Activated CD4-positive, alpha-beta memory T cell treated with anti-CD3 and anti-CD28 coated beads, Interleukin-2, amount 10 ng/mL, durations not matched to agents 7 days and 5 days (primary cell): ENCODE measurements at places on chromosomes 3 and 15.

- H3K4me1 ChIP-seq: peaks cover 61% of the 10 kb centered on the region
- DNase-seq: peak; percentile 53
- no peaks in the 10 kb centered on the region for H3K36me3 ChIP-seq
These were observed 505.2 kb downstream of the SHQ1 start for GRCh38 chr3:72343078-72343477.

GRCh38 chr3:193906849-193907410, 229.0 kb upstream of the HES1 start:
- DNase-seq: no peak
- peaks cover 31% of the 10 kb centered on the region for H3K4me1 ChIP-seq
- H3K36me3 ChIP-seq: peaks cover 2% of the 10 kb centered on the region
- no peak overlapping the region for H3K27ac ChIP-seq
- H3K27me3 ChIP-seq: peaks cover 11% of the 10 kb centered on the region

DNA sequence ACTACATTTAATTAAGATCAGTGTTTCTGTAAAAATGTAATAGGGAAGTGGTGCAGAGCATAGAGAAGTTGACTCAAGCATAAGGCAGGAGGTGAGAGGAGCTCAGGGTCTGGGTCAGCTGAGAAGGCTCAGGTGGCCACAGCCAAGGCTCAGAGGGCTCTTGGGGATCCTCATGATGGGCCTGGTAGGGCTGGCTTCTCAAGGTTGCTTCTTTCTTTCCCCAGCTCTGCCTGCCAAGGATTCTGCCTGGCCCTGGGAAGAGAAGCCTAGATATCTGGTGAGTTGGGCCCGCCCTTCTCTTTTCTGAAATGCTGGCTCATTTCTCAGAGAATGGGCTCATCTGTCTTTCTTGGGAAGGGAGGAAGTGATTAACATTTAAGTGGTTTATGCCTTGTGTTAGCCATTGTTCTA, 6.5 kb downstream of the ZNF589 start:
- H3K4me1 ChIP-seq: peaks cover 48% of the 10 kb centered on the region

DNA sequence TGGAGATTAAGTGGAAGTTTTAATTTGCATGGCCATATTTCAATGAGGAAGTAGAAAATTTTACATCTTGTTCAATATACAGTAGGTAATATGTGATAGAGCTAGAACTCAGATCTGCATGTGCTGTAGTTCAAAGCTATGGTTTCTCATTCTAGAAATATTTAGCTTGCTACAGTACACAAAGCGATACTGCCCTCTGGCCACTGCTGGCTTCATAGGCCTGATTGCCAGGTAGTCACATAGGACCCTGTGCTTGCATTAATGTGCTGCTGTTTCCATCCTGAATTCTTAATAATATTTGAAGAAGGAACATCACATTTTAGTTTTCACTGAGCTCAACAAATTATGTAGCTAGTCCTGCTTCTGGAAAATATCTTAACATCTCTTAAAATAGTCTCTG, 87.0 kb downstream of the PLSCR2 start:
- no peaks in the 10 kb centered on the region for H3K27me3 ChIP-seq
- no peak overlapping the region for H3K27ac ChIP-seq
- no peaks in the 10 kb centered on the region for H3K4me1 ChIP-seq

DNA sequence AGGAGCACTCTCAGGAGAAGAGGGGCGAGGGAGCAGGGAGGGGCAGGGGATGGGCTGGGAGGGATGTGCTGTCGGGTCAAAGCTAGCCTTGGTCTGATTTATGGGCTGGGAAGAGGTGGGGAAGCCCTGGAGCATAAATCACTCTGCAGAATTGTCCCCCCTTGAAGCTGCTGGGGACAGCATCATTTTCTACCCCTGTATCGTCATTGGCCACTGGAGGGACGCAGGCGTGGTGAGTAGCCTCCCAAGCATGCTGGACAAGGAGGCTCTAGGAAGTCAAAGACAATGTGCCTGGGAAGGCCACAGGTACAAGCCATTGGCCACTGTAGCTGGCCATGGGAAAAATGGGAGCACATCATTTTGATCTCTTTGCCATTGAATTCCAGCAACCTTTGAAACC, 175.5 kb upstream of the CTDSPL start:
- no peak for DNase-seq
- no peaks in the 10 kb centered on the region for H3K4me1 ChIP-seq
- H3K27ac ChIP-seq: no peak overlapping the region
- H3K4me3 ChIP-seq: no peak overlapping the region
- peaks cover 2% of the 10 kb centered on the region for H3K27me3 ChIP-seq
- no peaks in the 10 kb centered on the region for H3K36me3 ChIP-seq

- H3K4me3 ChIP-seq: no peak overlapping the region
- no peak overlapping the region for H3K27ac ChIP-seq
- peaks cover 5% of the 10 kb centered on the region for H3K27me3 ChIP-seq
- no peak for DNase-seq
- no peaks in the 10 kb centered on the region for H3K4me1 ChIP-seq
- no peaks in the 10 kb centered on the region for H3K36me3 ChIP-seq
These were observed 250.3 kb downstream of the EDEM1 start for GRCh38 chr3:5437783-5438323.

DNA sequence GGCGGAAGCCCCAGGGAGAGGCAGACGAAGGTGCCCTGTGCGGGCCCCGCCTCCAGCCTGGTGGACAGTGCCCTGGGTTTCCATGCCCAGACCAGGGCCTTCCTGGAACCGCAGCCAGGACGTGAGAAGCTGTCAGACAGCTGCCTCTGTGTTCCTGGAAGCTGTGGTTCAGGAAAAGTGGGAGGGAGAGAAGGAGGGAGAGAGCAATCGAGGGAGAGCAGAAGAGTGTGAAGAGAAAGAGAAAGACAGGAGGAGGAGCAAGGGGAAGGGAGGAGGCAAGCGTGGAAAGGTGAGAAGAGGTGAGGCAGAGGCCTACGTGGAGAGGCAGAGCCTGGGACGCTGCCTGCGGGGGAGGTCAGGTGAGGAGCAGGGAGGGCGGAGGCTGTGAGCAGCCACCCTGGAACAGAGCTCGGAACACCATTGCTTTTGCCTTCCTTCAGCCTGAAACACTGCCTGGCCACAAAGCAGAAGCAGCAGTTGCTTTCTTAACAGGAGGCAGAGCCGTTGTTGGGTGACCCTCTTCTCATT, 18.6 kb downstream of the ZDHHC19 start:
- no peaks in the 10 kb centered on the region for H3K27me3 ChIP-seq
- peak; percentile 38 for DNase-seq
- H3K27ac ChIP-seq: peak overlapping the region; percentile 95
- H3K4me3 ChIP-seq: peak overlapping the region; percentile 34

DNA sequence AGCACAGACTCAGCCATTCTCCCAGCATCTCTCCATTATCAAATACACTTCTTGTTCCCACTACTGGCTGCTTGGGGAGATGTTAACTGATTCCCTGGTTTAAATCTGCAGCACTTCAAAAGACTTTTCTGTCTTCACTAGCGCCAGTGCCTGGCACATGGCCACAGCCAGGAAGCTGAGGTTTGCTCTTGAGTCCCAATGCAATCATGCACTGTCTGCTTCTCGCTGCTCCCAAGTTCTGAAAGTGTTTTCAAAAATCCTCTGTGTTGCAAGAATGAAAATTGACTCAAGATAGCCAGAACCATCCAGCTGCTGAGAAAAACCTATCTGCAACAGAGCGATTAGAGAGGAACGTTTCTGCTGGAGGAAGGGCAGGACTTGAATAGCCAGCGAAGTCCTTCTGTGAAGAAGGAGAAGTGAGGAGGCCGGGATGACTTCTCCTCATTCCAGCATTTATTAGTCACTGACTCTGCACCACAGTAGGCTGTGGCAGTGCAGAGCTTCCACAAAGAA, 358.4 kb upstream of the NR2F2 start:
- no peak for DNase-seq
- H3K36me3 ChIP-seq: no peaks in the 10 kb centered on the region
- no peak overlapping the region for H3K27ac ChIP-seq
- H3K4me3 ChIP-seq: no peak overlapping the region
- H3K4me1 ChIP-seq: no peaks in the 10 kb centered on the region

GRCh38 chr15:37764733-37765191, 169.7 kb upstream of the TMCO5A start:
- H3K27ac ChIP-seq: no peak overlapping the region
- no peak for DNase-seq
- peaks cover 1% of the 10 kb centered on the region for H3K4me1 ChIP-seq
- no peaks in the 10 kb centered on the region for H3K36me3 ChIP-seq
- H3K27me3 ChIP-seq: no peaks in the 10 kb centered on the region

- no peak overlapping the region for H3K27ac ChIP-seq
- H3K4me3 ChIP-seq: no peak overlapping the region
- peaks cover 24% of the 10 kb centered on the region for H3K4me1 ChIP-seq
- no peak for DNase-seq
- H3K27me3 ChIP-seq: no peaks in the 10 kb centered on the region
- H3K36me3 ChIP-seq: no peaks in the 10 kb centered on the region
These were observed 33.6 kb downstream of the CD200R1L start for GRCh38 chr3:112813016-112813415.

- H3K4me3 ChIP-seq: no peak overlapping the region
- no peaks in the 10 kb centered on the region for H3K4me1 ChIP-seq
- H3K27me3 ChIP-seq: peaks cover 2% of the 10 kb centered on the region
- H3K27ac ChIP-seq: no peak overlapping the region
- no peaks in the 10 kb centered on the region for H3K36me3 ChIP-seq
These were observed 104.7 kb downstream of the SEMA6D start for GRCh38 chr15:47822048-47822447.

DNA sequence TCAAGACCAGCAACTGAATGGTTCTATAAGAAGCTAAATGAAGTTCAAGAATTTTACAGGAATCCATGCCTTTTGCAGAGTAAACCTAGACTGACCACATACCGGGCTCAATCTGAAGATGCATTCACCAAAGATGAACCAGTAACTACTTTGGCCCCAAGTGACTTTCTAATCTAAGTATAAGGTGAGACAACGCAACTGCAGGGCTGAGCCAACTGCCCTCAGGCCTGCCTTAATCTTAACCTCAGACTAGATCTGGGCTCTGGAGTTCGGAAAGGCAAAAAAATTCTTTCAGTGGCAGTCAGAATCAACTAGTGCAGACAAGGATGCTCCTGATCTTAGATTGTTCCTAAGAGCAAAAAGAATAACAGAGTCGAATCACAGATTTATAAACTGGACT, 48.3 kb downstream of the EXD1 start:
- H3K4me1 ChIP-seq: no peaks in the 10 kb centered on the region
- DNase-seq: no peak
- H3K36me3 ChIP-seq: no peaks in the 10 kb centered on the region
- H3K27ac ChIP-seq: no peak overlapping the region

DNA sequence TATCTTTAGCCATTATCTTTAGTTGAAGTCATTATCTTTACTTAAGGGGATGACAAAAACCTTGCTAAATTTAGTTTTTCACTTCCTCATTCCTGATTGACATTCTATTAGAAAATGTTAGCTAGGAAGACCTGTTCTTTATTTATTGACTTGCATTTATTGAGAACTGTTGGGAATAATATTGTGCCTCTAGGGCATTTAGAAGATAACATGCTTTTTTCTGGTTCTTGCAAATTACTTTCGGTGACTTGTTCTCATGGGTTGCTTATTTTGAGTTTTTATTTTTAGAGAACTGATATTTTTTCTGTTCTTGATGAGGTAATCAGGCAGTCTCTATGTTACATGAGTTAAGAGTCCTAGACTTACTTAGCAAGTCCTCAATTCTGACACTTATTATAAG, 48.3 kb upstream of the CTDSPL start:
- no peak overlapping the region for H3K27ac ChIP-seq
- H3K4me3 ChIP-seq: no peak overlapping the region
- H3K4me1 ChIP-seq: no peaks in the 10 kb centered on the region
- no peaks in the 10 kb centered on the region for H3K36me3 ChIP-seq

DNA sequence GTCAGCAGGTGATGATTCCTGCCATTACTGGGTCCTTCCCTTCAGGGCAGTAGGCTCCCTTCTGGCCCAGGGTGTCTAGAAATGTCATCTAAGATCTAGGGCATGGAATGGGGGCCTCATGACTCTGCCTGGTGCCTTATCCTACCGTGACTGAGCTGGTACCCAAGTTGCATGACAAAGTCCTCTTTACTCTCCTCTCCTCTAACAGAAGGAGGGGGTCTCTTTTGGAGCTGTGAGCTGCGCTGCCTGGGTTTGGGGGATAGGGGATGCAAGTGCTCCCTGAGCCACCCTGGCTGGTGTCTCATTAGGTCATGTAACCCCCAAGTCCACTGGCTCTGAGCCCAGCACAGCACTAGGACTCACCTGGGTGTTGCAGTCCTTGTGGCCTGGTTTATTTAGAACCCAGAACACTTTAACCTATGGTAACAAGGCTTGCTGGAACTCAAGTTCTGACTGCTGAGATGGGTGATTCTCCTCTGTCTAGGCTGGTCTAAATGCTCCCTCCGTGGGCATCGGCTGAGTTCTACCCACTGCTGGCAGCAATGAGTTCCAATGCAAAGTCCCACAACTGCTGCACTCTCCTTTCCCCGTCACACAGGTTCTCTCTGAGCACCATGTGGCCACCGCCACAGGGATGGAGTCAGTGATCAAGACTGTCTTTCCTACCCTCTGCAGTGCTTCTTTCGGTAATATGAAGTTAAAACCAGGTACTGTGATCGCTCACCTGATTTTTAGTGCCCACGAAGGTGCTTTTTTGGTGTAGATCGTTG, 34.0 kb downstream of the XXYLT1 start:
- peaks cover 4% of the 10 kb centered on the region for H3K27me3 ChIP-seq
- DNase-seq: no peak
- H3K4me1 ChIP-seq: peaks cover 2% of the 10 kb centered on the region
- no peak overlapping the region for H3K27ac ChIP-seq

DNA sequence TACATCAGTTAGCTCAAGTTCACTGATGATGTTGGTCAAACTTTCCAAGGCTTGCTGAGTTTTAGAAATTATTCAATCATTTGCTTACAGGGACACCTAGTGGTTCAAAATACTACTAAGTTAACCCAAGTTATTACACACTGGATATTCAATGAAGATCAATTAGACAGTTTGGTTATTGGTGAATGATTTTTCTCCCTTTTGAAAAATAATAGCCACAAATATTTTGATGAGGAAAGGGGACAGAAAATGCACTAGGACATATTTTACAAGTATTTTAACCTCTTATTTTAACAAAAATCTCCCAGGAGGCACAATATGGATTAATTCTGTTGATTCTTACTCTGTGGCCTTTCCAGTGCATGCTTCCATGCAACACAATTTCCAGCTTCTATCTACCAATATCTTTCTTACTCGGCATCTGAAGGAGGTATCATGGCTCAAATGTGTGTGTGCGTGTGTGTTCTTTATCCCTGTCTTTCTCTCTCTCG, 20.1 kb upstream of the GOLGA6L2 start:
- no peak overlapping the region for H3K4me3 ChIP-seq
- no peak for DNase-seq
- no peaks in the 10 kb centered on the region for H3K4me1 ChIP-seq
- no peaks in the 10 kb centered on the region for H3K36me3 ChIP-seq
- H3K27ac ChIP-seq: no peak overlapping the region
- H3K27me3 ChIP-seq: peaks cover 1% of the 10 kb centered on the region
